Stimulated activated CD4-positive, alpha-beta T cell treated with anti-CD3 and anti-CD28 coated beads, Interleukin-15, amount 100 ng/mL, for 24 hours (primary cell): ENCODE measurements at places on chromosomes 12 and 14.

DNA sequence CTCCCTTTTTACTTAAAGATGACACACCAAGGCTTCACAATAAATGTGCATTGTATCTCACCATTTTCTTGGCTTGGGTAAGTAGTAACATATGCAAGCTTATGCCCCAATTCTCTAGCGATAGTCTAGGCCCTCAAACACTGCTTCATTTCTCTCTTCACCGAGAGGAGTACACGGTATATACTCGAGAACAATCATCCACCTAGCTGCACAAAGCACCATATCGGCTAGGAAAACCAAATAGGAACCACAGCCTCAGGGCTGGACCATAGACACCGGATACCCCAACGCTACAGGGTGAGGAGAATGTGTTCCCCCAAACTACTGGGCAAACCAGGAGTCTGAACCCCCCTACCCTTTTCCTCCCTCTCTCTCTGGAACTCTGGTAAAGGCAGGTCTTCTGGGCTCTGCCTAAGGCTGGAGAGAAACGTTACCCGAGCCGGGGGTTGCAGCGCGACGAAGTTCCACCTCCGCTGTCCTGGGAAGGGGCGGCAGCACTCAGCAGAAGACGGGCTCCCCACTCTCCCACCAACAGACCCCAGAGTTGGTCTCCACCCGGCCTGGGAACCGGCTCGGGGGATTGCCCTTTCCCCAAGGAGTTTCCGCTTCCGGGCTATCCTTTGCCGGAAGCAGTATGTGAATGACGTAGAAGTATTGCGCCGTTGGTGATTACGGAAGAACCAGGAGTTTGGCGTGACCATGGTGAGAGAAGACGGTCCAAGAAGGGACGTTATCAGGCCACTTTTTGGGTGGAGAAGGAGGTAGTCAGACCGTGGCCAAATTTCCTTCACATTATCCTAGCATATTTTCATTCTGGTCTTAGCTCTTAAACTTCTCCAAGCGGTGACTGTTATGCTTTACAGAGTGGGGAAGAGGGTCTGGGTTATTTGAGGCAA lies at the start of the genes AREL1 and FCF1:
Gene AREL1 (minus strand): TSS at position 582 of the 896 bp plus-strand sequence. CDS start 27,465 bp downstream, outside the sequence.
Gene FCF1 (plus strand): TSS at position 646 of the 896 bp plus-strand sequence. CDS start 54 bp downstream, at position 700.
- peak; percentile 84 for DNase-seq

- no peak for DNase-seq
These were observed 139.1 kb downstream of the SOX5 start for GRCh38 chr12:23810329-23810902.

GRCh38 chr12:83538361-83538965 lies 851.8 kb downstream of the TMTC2 start:
- DNase-seq = no peak

- DNase-seq = no peak
These were observed 31.1 kb downstream of the IRF2BPL start for GRCh38 chr14:76997257-76997970.

DNA sequence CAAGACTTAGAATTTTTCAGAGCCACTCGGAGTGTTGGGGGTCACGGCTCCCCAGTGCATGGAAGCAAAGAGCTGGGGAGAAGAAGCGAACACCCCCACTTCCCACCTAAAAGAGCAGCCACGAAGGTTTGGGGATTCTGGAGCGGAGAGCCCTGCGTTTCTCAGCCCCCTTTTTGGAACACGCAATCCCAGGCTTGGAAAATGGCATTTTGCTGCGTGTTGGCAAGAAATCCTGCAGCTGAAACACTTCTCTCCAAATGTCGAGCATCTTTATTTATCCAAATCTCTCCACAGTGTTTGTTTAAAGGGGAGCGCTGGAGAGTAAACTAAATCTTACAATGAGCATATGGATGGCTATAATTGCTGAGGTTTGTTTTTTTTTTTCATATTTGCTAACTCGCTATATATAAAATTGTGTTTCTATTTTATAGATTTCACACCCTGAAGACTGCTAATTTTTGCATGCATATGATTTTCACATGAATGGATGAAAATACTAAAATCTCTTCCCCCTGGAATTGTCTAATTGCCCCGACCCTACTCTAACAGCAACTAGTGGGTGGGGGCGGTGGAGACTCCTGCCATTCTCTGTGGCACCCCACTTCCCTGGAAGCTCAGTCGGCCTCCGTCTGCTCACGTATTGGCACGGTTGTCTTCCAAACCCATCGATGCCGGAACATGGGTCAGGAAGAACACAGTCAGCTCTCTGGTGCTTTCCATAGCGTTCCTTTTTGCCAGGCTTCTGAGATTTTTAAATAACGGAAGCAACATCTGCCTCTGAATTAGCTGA lies 120.5 kb downstream of the GCH1 start:
- DNase-seq = no peak

- DNase-seq = peak; percentile 77
These were observed 386 bp downstream of the HDAC7 start for GRCh38 chr12:47819138-47819895.

DNA sequence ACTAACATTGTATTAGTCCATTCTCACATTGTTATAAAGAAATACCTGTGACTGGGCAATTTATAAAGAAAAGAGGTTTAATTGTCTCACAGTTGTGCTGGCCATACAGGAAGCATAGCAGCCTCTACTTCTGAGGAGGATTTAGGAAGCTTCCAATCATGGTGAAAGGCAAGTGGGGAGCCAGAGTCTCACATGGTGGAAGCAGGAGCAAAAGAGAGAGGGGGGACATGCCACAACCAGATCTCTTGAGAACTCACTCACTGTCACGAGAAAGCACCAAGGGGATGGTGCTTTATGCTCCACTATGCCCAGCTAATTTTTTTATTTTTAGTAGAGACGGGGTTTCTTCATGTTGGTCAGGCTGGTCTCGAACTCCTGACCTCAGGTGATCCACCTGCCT lies 13.3 kb downstream of the OS9 start:
- DNase-seq = no peak

- DNase-seq = no peak
These were observed 768.3 kb upstream of the ATXN7L3B start for GRCh38 chr12:73769337-73769736.

DNA sequence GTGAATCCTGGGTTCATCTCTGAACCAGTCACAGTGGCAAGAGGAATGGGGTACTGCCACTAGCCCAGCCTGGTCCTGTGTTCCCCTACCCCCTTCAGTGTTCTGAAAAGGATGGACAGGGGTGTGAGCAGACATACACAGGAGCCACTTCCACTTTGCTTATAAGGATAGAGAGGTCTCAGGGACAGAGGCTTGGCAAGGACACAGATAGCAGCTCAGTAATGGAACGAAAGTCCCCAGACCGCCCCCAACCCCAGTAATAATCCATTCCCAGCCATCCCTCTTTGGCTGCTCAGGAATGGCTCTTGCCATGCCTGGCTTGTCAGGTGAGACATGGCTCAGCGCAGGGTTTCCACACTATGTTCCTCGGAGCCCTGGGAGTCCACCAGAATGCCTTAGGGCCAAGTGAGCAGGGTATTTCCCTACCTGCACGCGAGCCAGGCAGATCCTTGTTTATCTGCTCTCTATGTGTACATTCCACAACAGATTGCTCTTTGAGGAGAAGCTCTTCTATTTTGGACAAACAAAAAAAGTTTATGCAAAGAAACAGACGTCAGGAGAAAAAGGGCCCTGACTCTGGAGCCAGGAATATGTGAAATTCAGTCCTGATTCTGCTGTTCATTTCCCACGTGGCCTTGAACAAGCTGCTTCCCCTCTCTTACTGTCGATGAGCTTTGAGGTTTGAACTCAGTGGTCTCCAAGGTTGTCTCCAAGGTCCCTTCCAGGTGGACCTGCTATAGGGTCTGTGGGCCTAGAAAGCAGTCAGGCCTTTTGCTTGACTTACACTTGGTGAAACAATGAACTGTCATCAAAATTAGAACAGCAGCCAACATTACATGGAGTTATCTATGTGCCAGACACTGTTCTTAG lies 10.0 kb downstream of the UBE3B start:
- DNase-seq = no peak

GRCh38 chr12:7142056-7142644 lies 12.0 kb downstream of the CLSTN3 start:
- DNase-seq = peak; percentile 73

DNA sequence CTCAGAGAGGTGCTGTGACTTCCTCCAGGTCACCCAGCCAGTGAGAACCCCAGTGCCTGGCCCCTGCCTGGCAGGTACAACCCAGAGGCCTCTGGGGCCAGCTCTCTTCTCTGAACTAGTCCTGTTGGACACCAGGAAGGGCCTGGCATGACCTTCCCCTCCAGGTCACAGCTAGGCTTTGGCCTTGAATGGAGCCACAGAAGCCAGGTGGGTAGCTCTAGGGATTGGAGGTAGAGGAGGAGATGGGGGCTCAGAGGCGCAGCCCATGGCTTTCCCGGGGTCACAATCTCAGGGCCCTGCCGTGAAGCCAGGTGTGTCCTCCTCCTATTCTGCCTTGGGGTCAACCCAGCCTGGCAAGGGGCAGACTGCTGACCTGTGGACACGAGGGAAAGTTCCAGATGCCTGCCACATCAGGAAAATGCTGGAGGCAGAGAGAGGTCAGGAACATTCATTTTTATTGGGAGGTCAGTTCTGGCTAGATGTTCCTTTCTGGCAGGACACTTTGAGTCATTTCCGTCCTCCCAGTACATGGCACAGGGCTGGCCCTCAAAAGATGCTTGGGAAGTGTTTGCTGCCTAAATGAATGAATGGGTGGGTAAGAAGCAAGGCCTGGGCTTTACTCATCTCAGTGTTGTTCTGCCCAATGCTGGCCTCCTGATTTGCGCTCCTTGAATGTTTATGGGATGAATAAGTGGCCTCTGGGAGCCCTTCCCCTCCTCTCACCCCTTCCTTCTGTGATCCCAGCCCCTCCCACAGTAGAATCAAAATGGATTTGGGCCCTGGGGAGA lies 25.4 kb downstream of the FAM222A start:
- DNase-seq = no peak

DNA sequence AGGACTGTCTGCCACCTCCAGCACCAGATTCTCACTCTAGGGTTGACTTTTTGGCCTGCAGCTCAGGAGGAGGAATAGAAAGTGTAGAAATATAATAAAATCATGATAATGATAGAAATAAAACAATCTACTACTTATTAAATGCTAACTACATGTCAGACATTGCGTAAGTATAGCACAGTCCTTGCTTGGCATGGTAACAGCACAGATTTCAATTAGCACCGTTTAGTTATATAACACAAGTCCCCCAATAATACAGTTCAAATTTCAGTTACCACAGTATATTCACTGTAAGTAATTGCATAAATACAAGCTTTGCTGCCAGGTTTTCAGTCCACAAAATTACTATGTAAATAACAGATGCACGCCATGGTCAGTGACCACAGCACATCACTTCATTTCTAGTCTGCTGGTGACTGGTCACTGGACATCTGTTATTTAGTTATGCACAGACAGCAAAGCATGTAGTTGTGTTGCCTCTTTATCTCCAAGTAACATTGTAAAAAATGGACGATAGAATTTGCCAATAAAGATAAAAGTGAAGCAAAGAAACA lies 6.5 kb upstream of the GLT8D2 start:
- DNase-seq = no peak

DNA sequence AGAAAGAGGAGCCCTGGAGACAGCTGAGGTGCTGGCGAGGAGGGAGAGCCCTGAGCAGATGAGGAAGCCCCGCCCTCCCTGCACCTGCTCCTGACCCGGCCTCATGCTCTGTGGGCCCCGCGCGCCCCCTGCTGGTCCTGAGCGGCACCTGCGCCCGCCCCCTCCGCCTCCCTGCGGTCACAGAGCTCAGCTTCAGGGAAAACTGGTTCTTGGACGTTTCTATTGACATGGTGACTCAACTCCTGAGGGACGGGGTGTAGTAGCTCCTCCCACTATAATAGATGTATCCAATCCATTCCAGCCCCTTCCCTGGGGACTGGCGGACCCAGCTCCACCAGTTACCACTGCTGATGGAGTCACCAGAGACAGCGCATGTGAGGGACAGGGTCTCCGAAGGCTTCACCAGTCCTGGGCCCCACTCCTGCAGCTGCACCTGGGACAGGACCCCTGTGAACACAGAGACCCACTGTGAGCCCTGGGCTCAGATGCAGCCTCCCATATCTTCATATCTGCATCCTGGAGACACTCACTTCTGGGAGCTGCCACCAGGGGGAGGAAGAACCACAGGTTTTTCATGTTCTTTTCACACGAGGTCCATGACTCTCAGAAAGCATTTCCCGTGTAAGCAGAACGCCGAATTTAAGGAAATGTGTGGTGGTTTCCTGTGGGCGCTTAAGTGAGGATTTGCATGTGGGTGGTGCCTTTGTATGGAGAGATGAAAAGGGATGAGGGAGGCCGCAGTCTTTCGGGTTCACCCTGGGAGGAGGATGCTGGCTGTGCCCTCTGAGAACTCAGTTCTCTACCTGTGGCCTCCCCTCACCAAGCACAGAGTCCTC lies 1346.4 kb downstream of the TMEM121 start:
- peak; percentile 92 for DNase-seq

GRCh38 chr14:102464006-102464405 lies 45.6 kb downstream of the ANKRD9 start:
- DNase-seq = no peak

- DNase-seq = no peak
These were observed 419.7 kb downstream of the ADAMTS20 start for GRCh38 chr12:43132291-43132690.

- DNase-seq = no peak
These were observed 130.7 kb upstream of the ARID2 start for GRCh38 chr12:45598761-45599160.

GRCh38 chr14:47507861-47508260 lies 167.5 kb downstream of the MDGA2 start:
- no peak for DNase-seq
